ENCODE measurements at places on chromosomes 5 and 9.

- DNase-seq, result no peak
These were observed 1.5 kb downstream of the AK6 start for GRCh38 chr5:69367697-69368279.

- no peak for DNase-seq
These were observed 344 bp downstream of the NEUROG1 start for GRCh38 chr5:135535420-135535819.

DNA sequence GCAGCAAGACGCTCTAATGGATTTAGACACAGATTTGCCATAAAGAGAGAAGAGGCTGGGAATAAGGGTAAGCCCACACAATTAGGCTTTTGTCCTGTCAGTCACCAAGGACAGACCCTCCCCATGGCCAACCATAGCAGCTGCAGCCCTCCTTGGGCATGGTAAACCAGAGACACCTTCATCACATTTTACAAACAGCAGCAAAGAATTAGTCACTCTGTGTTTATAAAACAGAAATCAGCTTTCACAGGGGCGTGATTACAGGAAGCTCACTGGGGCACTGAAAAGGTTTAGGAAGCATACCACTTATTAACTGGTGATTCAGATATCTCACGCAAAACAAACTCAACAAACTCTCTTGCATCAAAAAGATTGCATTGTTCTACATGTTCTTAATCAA lies 37.3 kb upstream of the ZNF622 start:
- no peak for DNase-seq

DNA sequence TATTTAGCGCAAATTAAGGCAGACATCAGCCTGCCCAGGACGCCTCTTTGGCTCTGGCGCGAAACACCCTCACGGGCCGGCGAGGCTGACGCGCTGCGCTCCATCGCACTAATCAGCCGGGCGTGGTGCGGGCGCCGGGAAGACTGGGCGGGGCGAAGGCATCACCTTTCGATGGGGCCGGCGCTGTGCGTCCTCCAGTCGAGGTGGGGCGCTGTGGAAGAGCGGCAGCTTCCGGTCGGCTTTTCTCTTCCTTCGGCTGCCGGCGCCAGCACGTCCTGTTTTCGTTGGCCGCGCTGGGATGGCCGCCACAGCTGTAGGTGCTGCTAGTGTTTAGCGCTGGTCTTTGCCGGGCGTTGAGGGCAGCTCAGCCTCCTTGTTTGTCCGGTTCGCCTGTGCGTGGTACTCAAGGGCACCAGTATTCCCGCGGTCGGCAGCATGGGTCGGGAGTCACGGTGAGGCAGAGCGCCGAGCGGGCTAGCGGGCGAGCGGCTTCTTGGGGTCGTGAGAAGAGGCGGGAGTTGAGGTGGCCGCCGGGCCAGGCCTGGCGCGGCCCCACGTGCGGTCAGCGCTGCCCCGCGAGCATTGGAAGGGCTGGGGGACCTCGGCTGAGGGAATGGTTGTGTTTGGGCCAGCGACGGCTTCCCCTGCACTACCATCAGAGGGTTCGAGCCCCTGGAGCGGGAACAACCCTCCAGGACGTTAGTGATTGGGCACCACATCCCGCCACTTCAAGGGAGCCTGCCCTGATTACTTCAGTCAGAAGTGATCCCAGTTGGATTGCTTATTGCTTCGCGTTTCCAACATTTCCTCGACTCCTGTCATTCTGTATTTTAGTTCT lies at the start of gene DDX46:
TSS of gene DDX46 (plus strand) at position 276 of the 838 bp plus-strand sequence. CDS start at position 436, 160 bp downstream.
- DNase-seq, result peak; percentile 94

DNA sequence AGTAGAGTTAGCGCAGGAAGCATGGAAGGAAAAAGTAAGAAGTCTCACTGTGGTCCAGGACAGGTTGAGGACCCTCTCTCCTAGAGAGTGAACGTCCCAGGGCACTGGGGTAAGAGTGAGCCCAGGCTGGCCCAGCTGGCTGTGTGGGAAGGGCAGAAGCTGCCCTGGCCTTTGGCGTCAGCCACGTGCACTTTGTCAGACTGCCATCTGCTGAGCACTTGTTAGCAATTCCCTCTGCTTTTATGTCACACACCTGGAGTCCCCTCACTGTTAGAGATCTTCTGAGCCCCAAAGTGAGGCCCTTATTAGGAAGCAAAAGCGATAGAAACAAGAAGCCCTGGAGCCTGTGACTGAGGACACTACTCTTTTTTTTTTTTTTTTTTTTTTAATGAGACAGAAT lies 79.1 kb downstream of the UGCG start:
- no peak for DNase-seq

DNA sequence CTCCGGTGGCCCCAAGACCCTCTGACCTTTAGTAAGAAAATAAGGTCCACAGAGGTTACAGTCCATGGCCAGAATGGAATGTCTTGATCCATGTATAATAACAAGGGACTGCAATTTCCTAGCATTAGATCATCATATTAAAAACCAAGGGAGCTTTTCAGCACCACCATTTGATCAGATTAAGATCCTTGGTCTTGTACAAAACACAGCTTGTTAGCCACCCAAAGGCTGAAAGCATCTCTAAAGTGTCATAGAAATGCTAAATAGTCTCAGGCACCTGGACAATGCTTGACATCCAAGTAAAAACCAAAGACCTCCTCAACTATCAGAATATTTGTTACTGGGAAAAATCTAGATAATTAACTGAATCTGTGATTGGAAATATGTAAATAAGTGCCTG lies 50.3 kb upstream of the VPS13A start:
- DNase-seq, result no peak

GRCh38 chr5:108937221-108937620 lies 189.5 kb downstream of the FER start:
- no peak for DNase-seq

DNA sequence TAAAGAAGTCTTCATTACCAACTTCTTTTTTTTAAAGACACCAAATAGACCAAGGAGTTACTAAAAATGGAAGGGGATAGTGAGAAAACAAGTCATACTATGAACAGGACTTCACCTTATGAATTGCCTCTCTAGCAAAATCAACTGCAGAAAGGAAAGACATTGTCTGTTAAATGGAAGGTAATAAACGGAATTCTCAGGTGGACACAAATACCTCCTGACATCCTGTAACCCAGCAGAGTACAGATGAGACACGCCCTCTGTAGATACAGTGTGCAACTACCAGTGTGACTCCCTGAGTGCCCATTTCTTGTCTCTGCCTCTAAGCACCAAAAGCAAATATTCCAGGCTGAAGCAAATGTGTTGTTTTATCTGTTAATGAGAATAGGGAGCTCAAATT lies 12.2 kb upstream of the PLPP1 start:
- no peak for DNase-seq

GRCh38 chr5:4941957-4942830 lies 197.9 kb upstream of the ADAMTS16 start:
- no peak for DNase-seq

- no peak for DNase-seq
These were observed 139.6 kb downstream of the GABRB2 start for GRCh38 chr5:161406880-161407279.

DNA sequence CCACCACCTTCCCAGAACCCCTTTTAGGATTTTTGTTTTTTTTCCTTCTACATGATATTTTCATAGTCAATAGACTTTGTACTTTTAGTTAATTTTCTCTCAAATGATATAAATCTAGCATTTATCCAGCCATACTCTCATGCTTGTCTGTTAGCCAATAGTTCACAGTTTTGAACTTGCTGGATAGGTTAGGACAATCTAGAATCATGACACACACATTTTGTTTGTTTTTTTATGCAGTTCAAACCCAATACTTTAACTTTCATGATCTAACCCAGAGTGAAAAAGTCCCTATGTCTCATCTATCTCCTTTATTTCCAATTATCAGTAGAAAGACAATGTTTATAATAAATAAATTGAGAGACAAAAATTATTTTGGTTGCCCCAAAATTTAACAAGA lies 509.7 kb upstream of the DMAC1 start:
- no peak for DNase-seq

DNA sequence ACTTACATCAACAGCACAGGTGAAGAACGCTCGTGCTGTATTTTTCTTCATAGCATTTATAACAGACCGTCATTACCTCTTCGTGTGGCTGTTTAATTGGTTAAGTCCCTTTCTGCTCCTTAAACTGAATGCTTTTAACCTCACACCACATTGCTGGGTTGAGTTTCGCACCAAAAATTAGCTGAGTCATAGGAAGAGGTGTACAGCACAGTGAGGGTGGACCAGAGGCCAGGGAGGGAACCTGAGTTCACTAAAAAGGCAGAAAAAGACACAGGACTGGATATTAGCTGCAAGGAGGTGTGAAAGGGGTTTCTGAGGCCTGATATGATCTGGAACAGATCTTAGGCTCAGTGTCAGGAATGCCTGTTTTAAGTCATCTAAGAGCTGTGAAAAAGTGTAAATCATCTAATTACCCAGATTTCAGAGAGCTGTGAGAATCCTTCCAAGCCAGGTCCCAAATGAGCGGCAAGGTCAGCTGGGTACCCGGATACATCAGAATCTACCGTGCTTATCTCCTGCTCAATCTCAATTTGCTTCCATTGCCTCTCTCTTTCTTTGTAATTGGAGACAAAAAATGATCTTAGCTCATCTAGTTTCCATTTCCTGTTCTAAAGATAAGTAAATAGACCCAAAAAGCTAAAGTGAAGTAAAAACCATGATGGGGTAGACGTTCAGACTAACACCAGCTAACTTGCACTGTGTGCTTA lies 7.1 kb upstream of the CFAP90 start:
- no peak for DNase-seq

DNA sequence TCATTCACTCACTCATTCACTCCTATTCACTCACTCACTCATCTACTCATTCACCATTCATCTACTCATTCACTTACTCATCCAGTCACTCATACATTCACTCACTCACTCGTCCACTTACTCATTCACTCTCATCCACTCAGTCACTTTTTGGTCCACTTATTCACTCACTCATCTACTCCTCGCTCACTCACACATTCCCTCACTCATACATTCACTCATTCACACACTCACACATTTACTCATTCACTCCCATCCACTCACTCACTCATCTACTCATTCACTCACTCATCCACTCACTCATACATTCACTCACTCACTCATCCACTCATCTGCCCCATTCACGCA lies 27.7 kb downstream of the WNK2 start:
- DNase-seq, result no peak

- DNase-seq, result no peak
These were observed 50.1 kb upstream of the ADAMTS16 start for GRCh38 chr5:5089895-5090649.

- no peak for DNase-seq
These were observed 420.6 kb upstream of the TYRP1 start for GRCh38 chr9:12272471-12273120.

DNA sequence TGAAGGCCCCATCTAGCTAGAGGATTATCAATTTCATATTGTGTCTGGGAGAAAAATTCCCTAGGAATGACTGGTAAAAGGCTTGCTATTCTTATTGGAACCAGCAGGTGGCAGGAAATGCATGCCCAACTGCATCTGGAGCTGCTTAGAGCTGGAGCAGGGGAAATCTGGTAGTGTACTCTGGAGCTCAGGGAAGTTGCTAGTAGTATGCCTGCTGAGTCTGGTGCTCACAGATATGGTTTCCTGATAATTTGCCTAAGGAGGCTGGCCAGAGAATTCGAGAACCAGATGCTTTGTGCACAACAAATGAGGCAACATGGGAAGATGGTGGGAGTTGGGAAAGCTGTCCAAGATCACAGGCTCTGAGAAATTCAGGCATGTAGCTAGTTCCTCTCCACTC lies 53.7 kb downstream of the G3BP1 start:
- DNase-seq, result peak; percentile 65

GRCh38 chr5:143464723-143465490 lies 61.4 kb upstream of the NR3C1 start:
- DNase-seq, result no peak

- DNase-seq, result peak; percentile 91
These were observed at the start of gene ZNF608 for GRCh38 chr5:124745928-124746915. Gene ZNF608, minus strand, starts transcription at chr5:124746639. Its CDS starts 1,650 bp downstream, at chr5:124744989.

DNA sequence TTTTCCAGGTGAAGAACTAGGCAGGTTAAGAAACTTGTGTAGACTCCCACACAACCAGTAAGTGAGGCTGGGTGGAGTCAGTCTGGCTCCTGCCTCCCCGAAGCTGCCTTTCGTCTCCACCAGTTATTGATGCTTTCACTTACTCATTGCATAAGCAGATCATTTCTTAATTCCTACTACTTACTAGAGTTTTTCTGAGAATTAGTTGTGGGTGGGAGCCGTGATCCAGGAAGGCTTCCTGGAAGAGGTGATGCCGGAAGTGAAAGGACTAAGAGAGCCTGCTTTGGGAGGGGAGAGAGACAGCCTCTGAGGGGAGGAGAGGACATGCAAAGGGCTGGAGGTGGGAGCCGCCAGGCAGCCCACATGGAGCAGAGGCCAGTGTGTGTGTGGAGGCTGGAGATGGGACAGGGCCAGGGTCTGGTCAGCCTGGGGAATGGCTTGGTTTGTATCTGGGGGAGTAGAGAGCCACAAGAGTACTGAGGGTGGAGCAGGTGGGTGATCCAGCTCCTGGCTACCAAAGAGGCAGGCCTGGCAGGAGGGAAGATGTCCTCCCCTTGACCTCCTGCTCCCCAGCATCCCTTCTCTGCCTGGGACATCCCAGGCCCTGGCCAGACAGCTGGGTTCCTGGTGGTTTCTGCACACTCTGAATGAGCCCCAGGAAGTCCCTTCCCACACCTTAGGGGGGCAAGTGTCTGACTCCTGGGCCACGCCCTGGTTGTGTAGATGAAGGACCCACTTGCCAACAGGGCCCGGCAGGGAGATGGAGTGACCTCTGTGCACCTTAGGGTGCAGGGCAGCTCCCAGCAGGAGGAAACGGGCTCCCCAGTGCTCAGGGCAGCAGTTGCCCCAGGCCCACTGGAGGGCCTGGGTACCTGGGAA lies 12.2 kb upstream of the CARD19 start:
- DNase-seq, result no peak

DNA sequence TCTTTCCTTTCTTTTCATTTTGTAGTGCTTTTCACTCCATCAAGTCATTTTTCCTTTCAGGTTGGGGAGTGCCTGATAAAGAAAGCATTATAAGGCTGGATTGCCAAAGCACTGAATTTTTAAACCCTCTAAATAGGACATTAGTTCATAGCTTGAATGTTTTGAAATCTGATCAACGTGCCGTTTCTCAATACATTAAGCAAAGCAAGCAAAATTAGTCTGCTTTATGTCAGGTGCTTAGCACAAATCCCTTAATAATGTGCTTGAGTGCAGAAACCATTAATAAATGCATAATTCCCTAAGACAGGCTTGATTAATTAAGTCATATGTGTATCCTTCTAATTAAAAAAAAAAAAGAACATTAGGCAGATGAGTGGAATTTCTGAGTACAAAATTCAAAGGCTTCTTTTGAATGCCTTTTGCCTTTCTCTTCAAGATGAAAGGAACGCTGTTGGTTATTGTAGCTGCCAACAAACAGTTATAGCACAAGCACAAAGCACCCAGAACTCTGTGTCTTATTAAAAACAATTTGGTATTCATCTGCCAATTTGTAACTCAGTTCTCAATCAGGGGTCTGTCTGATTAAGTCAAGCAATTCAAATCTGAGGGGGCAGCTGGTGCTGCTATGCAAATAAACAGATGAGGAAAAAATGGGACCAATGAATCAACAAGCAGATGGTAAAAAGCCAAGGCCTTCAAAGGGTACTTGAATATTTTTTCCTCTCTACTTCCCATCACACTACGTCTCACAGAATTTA lies 233.7 kb downstream of the TLE1 start:
- peak; percentile 31 for DNase-seq
